ENCODE measurements at places on chromosomes 4 and X.

DNA sequence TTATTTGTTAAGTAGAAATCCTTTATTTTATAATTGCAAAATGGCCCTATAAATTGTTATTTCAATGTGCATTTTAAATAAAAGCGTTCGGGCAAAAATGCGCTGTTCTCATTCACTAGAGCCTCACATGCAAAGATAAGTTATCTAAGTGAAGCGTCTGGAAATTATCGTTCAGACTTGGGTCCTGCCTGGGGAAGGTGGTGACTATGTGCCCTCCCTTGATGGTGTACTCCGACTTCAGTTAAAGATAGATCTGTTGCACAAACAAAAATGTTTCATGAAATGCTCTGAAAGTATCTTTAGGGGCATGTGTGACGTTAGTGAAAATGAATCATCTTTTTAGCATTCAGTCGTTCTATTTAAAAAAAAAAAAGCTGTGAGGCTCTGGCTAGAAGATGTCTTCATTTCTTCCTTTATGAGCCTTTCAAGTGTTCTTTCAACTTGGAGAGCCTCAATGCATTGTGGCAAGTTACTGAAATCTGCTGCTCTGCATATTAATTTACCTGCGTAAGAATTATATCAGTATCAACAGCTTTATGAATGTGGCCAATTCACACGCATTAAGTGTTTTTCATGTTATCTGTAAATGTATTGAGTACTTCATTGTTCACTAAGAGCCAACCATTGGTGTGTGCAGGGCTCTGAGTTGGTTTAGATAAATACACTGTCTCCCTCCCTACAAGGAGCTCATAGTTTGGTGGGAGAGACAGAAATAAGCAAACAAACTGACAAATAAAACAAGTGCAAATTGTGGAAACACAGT, 83.0 kb downstream of the AFF1 start:
- no peak for DNase-seq

GRCh38 chrX:31440546-31440945, 368.7 kb upstream of the FTHL17 start:
- no peak for DNase-seq

DNA sequence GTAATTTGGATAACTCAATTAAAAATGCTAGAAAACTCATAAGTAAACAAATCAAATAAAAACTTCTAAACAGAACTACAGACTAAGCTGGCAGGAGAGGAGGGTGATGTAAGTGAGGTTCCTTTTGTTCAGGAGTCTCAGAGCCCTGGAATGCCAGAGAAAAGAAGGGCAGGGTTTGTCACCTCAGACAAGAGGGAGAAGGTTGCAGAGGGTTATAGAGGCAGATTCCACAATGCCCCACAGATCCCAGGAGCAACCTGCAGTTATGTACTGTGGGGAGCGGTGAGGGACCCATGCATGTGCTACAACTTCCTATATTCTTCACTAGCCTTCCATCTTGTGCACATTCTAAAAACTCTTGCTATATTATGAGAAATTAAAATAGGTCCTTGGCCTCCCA, 129.7 kb downstream of the CFAP299 start:
- DNase-seq: no peak

DNA sequence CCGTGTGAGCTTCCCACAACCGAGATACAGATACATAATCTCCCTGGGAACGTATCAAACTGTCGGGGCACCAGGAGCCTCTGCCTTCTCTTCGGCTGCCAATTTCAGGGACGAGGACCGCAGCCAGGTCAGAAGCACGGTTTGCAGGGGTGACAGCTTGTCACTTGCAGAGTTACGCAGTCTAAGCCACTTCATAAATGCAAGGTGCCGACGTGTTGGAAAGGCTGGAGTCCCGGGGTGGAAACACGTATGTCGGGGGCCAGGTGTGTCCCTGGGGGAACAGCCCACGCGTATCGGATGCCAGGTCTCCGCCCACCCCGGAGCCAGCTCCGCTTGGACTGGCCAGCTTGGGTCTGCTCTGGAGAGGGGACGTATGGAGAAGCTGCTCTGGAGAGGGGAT, 76.3 kb upstream of the SHOX start:
- DNase-seq: no peak

- DNase-seq: no peak
Measured at GRCh38 chrX:130756233-130756632, 146.8 kb downstream of the ENOX2 start.

DNA sequence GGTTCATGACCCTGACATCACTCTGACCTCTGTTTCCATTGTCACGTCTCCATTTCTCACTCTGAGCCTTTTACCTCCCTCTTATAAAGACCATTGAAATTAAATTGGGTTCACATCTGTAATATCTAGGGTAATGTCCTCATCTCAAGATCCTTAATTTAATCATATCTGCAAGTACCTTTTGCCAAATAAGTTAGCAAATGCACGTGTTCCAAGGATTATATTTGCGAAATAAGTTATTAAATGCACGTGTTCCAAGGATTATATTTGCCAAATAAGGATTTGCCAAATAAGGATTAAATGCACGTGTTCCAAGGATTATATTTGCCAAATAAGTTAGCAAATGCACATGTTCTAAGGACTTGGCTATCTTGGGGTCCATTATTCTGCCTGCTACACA, 938.0 kb downstream of the NLGN4X start:
- DNase-seq: no peak

DNA sequence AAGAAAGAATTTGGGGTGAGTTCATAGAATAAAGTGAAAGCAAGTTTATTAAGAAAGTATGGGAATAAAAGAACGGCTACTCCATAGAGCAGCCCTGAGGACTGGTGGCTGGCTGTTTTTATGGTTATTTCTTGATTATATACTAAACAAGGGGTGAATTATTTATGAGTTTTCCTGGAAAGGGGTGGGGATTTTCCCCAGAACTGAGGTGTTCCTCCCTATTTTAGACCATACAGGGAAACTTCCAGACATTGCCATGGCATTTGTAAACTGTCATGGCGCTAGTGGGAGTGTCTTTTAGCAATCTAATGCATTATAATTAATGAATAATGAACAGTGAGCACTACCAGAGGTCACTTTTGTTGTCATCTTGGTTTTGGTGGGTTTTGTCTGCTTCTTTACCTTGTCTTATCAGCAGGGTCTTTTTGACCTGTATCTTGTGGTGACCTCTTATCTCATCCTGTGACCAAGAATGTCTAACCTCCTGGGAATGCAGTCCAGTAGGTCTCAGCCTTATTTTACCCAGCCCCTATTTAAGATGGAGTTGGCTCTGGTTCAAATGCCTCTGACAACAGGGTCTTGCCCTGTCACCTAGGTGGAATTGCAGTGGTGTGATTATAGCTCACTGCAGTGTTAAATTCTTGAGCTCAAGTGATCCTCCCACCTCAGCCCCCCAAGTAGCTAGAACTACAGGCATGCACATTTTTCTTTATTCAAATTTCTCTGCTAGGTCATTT, 27.1 kb downstream of the RAPGEF2 start:
- no peak for DNase-seq

DNA sequence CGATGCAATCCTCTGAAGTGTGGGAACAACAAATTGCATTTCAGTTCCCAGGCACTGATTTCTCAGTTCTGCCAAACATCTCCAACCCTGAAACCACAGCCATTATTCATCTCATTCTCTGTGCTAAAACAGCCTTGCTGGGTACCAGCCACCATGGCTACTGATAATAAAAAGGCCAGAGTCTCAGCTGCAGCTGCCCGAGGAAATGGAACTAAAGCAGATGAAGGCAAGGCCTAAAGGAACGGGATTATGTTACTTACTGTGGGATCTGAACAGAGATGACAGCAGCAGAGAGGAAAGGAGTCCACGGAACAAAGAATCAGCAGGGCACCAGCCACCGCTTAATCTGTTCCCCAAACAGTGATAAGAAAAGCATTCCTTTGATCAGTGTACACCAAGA, 155.7 kb downstream of the PAPSS1 start:
- DNase-seq: no peak

DNA sequence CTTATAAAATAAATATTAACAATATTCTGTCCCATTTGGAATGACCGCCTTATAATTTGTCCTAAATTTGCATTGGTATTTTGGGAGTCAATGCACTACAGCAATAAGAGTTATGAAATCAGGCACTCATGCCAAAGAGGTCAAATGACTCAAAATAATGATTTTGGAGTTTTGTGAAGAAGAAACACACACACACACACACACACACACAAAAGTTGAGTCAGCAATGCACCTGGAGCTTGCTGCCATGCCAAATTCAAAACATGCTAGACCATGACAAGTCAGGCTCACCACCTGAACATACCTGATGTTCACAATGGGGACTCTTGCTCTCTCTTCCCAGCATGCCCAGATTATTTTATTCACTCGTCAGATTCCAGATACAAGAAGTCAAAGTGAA, 56.7 kb downstream of the PROM1 start:
- DNase-seq: no peak

DNA sequence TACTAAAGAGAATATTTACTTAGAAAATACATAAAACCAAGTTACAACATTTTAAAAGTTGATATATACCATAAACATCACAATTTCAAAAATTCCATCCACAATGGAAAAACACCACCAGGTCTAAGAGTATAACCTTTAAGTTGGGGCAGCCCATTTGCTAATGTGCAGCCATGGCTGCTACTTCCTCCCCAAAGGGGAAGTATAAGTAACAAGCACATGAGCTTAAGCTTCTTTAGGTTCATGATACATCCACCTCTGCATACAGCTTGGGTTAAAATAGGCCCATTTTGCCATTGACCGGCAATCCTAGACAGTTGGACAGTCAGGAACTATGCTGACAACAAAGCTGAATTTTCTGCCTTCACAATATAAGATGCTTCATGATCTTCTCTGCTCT, 16.6 kb upstream of the GASK1B start:
- no peak for DNase-seq

GRCh38 chr4:173025131-173025530, 143.5 kb upstream of the GALNT7 start:
- DNase-seq: no peak

DNA sequence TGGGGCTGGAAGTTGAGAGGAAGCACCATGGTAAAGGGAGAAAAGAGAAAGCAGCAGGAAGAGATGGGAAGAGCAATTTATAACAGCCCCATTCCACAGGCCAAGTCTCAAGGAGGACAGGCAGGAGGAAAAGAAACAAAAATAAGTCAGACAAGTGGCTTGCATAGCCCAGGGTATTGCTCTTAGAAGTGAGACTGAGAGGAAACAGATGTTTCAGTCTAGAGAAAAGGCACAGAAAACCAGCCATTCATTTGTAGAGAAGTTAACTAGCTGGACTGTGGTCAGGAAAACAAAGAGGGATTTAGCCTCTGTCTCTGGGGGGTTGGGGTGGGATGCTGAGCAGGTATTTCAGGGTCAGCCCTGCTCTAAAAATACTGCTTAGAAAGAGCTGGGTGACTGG, 175.0 kb upstream of the ARHGEF9 start:
- no peak for DNase-seq

- no peak for DNase-seq
Measured at GRCh38 chr4:141352331-141352730, 131.6 kb downstream of the ZNF330 start.

GRCh38 chrX:39514801-39515200, 583.0 kb downstream of the BCOR start:
- no peak for DNase-seq

DNA sequence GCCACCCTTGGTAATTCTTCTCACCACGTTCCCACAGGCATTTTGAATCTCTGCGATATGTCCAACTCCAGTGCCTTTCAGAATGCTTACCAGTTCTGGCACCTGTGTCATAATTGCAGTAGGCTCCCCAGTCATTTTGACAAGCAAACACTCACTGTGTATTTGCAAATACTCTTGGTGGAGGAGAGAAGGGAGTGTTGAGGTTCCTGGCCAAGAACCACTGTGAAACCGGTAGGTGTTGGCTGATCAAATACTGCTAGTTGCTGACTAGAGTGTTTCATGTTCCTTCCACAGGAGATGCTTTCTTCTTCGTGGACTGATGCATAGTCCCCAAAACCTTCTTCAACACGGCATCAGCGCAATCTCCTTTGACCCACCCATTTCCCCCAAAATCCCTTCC, 16.0 kb upstream of the NLGN4X start:
- no peak for DNase-seq

DNA sequence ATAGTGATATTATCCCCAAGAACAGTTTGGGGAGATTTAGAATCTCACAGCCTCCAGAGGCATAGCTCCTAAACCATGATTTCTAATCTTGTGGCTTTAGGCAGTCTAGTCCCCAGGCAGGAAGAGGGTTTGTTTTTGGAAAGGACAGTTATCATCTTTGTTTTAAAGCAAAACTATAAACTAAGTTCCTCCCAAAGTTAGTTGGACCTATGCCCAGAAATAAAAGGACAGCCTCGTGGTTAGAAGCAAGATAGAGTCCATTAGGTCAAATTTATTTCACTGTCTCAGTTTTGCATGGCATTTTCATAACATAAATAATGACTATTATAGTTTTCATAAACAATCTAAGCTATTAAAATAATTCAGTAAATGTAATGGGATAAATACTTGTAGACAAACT, 120.5 kb downstream of the MAGEC2 start:
- no peak for DNase-seq

- DNase-seq: no peak
Measured at GRCh38 chr4:139816856-139817255, 151.2 kb downstream of the MGST2 start.

- no peak for DNase-seq
Measured at GRCh38 chr4:56828784-56829535, 7.5 kb upstream of the SPINK2 start.

DNA sequence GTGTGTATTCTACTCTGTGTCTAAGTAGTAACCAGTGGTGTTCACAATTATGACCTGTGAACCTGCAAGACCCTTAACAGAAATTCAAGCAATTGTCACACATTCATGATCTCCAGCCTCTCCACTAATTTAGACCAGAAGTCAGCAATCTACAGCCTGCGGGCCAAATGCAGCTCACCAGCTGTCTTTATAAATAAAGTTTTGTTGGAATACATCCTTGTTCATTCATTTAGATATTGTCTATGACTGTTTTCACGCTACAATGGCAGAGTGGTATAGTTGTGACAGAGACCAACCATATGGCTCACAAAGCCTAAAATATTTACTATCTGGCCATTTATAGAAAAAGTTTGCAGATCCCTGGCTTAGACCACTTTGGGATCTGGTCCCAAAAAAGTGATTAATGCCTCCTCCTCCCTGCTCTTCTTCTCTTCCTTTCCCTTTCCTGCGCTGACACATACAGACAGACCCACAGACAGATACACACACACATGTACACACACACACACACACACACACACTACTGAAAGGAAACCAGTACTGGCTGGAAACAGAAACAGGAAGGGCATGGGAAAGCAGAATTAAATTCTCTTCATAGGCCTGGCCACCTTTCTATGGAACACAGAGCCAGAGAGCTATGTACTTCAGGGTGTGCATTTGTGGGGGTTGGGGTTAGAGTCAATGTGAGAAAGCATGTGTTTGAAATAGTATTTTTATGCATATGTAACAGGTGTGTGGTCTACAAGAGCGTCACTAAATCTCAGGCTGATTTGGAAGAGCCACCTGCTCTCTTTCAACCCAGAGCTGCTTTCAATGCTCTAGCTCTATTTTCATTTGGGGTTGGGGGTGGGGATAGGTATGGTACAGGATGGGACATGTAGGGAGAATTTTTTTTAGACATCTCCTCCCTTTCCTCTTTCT, 49.7 kb upstream of the TMEM164 start:
- DNase-seq: no peak

GRCh38 chr4:139933541-139933940, 220.4 kb downstream of the MAML3 start:
- DNase-seq: no peak

- DNase-seq: no peak
Measured at GRCh38 chr4:3389233-3390215, 52.2 kb upstream of the HGFAC start.

Measured in stimulated activated CD4-positive, alpha-beta T cell treated with anti-CD3 and anti-CD28 coated beads, Interleukin-2, amount 100 ng/mL, for 24 hours (primary cell).